ENCODE measurements at places on chromosomes 4 and X.

GRCh38 chrX:117376460-117376859 is 740.1 kb downstream of the KLHL13 start:
- DNase-seq = no peak

DNA sequence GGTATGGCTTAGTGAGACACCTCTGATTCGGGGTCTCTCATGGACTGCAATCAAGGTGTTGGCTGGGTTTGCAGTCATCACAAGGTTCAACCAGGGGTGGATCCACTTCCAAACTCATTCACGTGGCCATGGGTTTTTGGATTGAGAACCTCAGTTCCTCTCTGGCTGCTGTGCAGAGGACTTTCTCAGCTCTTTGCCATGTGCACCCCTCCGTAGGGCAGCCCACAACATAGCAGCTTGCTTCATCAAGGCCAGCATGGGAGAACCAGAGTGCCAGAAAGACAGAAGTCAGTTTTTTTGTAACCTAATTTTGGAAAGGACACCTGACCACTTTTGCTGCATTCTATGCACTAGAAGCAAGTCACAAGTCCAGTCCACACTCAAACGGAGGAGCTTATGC is 154.9 kb downstream of the PJA1 start:
- DNase-seq = no peak

DNA sequence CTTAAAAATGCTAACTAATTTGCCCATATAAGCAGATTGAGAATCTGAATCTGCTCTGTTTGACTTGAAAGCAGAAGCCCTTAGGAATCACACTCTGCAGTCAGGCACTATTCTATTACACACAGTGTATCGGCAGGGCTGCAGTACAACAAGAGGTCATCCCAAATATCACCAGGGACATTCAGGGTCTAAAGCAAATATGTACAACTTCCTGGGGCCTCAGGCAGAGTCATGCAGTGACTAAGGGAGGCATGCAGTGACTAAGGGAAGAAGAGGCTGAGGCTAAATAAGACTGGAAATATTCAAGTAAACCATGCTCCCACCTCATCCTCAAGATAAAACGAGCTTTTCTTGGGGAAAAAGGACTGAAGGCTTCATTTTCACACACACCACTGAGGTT is 20.9 kb downstream of the MAPK10 start:
- no peak for DNase-seq

GRCh38 chrX:121407627-121408026 is 360.2 kb downstream of the GLUD2 start:
- no peak for DNase-seq
